ENCODE measurements at places on chromosomes 6 and 20.

DNA sequence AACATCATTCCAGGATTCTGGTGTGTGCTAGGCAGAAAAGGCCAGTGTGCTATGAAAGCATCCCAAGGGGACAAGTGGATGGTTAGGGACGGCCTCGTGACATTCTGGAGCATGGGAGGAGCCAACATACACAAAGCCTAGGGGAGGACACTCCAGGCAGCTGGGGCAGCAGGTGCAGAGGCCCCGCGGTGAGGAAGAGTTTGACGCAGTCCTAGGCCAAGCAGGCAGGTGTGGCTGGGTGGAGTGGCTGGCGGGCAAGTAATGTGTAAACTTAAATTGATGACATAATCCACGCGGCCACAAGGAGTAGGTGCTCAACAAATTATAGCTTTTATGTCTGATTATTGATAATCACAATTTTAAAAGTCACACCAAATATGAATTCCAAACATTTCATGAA is 93.6 kb downstream of the TMEM242 start:
- no peak for DNase-seq

DNA sequence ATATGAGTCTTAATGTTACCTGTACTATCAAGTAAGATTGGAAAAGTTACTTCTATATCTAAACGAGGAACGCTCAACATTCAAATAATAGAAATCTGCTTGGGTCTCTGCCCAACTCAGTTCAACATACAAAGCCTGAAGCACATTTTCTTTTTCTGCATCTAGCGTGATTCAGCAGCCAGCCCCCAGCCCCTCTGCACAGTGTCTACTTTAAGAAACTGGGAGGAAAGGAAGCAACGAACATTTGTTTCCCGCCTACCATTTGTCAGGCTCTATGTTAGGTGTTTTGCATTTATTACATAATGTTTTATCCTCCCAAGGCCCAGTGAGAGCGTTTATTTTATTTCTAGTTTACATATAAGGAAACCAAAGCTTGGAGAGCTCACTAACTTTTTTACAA is 17.3 kb downstream of the PHACTR1 start:
- no peak for DNase-seq

DNA sequence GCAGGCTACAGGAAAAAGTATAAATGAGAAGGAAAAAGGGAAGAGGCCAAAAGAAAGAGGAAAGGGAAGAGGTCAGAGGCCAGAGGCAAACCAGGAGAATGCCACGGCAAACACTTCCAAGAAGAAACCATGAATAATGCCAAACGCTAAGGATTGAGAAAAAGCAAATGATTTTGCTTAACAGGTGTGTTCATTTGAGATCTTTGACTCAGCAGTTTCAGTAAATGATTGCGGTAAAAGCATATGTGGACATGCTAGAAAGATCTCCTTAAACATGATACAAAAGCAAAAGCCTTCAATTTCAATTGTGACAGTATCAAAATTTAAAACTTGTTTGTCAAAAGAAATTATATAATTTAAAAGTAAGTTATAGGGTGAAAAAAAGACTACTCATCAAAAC is 70.6 kb downstream of the UBE3D start:
- no peak for DNase-seq

- DNase-seq, result peak; percentile 67
Measured at GRCh38 chr20:48826883-48827771, 672 bp downstream of the PREX1 start.

DNA sequence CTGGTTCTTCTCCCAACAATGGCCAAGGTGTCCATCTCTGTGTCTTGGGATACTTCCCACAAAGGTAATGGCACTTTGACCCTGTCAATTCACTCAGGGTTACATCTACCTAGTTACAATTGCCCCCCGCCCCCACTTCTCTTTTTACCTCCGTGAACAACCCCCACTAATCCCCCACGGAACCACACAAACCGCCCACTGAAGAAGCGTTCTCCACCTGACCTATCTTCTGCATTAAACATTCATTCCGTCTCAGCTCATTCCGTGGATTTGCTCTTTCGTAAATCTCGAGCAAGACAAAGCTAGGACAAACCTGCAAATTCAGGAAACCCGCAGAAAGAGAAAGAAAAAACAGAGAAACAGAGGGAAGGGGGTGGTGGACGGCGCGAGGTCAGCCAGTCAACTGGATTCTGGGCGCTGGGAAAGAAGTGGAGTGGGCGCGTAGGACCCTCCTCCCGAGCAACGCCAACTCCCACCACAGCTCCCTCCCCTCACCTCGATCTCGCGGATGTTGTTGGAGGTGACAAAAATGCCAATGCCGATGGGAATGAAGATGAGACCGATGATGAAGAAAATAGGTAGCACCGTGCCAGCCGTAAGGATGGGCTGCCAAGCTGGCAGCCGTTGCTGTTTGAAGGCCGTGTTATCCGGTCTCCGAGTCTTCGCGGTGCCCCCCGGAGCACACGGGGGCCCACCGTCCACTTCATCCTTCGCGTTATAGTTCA is 523 bp downstream of the TMEM30A start:
- DNase-seq, result no peak

DNA sequence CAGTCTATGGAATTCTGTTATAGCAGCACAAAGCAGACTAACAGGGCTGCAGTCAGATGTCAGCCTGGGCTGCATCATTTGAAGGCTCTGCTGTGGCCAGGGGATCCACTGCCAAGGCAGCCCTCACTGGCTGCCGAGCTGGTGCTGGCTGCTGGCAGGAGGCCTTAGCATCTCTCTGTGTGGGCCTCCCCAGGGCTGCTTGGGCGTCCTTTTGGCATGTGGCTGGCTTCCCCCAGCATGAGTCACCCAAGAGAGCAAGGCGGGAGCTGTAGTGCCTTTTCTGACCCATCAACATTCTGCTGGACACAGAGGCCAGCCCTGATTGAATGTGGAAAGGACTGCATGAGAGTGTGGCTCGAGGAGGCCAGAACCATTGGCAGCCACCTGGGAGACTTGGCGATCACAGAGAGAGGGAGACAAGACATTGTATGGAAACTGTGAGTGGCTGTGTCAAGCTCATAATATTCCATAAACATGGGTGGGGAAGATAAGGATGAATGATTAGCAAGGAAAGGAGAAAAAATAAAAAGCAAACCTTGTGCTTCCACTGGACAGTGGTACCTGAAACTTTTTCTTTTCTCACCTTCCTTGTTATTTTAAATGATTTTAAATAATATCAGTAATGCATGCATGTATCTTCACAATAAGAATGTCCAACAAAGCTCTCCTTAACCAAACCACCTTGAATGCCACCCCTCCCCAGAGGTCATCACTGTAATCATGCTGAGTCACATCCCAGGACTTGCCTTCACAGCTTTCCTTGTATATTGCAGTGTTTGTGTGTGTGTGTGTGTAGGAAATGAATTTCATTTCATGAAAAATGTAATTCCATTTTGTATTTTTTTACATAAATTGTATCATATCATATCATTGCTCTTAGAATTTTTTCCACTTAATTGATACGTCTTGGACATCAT is 55.0 kb upstream of the VSX1 start:
- no peak for DNase-seq

DNA sequence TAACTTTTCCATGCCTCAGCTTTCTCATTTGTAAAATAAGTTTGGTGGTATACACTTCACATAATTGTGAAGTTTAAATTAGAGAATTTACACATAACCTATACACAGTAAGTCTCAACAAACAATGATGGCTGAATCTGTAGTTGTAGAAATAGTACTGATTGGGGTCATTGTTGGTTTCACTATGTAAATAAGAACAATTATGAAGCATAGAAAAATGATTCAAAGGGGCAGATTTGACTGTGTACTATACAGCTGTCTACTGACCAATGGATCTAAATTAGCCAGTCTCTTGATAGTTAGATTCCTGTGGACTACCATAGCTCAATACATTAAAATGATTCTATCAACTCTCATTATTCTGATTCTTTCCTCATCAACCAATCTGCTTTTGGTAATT is 181.1 kb upstream of the STXBP5 start:
- no peak for DNase-seq

DNA sequence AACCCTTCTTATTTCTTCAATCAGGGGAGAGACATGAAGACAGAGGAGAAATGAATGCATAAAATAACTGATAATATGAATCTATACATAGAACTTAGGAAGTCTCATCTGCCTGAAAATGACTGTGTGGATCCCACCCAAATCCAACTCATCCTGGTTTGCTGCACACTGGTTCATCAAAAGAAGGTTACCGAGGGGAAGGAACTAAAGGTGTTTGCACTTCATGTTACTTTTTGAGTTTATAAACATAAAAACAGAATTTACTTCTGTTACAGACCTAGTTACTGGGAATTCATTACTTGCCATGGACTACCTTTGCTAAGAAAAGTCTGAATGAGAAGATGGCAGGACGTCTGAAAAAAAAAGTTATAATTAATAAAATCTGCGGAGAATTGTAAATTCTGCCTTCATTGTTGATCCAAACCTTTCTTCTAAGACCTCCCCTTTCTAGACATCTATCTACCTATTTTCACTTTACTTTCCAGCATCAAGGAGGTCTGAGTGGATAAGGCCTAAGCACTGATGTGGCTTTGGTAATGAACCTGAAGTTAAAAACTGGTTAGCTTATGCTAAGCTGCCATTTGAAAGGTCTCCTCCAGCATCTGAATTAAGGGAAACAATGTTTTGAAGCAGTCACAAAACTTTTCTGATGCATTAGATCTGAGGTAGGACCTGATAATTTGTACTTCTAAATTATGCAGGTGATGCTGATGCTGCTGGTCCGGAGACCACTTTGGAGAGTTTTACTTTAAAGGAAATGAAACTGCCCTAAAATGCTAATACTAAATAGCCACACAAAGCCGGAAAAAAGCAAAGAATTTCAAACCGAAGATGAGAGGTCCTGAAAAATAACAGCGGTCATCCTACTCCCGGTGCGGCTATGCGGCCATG is 84.0 kb downstream of the HFE start:
- no peak for DNase-seq

- DNase-seq, result no peak
Measured at GRCh38 chr6:19655744-19656143, 181.4 kb upstream of the ID4 start.

DNA sequence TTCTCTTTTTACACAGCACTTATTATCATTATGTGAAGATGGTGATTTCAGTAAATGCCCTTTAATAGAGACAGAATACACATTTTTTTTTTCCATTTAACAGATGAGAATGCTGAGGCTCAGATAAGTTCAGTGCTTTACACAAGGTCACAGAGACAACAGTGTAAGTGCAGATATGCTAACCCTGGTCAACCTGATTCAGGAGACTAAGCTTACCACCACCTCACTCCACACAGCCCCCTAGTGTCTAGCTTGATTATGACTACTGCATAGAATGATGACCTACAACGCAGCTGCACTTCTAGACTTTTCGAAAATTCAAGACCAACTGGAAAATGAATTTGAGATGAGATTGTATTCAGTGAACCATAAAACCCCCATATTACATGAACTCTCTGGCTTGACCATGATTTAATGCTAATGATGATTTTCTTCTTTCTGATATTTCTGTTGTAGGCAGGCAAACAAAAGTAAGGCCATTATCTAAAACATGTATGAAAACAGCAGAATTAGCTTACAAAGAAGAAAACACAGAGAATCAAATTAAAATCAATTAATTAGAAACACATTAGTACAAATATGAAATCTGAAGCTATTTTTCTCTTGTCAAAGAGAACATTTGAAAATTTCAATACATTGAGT is 212.1 kb upstream of the PHACTR1 start:
- DNase-seq, result no peak

DNA sequence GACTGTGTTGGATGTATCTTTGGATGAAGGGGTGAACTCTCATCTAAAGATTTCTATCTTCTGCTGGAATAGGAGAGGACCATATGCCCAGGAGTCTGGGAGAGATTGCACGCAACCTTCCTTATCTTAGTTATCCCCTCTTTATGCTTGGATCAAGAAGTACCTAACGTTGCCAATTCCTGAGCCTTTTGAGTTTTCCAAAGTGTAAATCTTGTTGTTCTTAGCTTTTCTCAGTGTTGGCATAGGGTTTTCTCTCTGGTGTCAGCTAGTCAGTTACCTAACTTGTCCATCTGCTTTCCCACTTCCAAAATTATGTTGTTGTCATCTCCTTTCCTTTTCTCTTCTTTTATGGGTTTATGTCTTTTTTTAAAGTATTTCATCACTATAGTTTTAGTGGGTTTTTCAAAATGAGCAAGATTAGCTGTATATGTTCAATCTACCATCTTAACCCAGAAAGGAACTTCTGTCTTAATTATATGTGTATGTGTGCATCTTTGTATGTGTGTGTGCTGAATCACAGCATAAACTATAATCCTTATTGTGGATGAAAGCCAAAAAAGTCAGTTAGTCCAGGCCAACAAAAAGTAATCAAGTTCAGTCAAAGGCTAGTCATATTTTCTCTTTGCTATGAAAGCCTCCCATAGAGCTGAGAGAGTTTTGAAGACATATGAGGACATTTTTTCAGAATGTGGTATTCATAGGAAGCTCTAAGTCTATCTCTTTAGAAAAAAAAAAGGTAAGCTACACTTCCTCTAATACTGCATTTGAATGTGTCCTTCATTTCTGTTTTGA is 72.1 kb downstream of the KHDC1L start:
- no peak for DNase-seq

- DNase-seq, result no peak
Measured at GRCh38 chr6:150263765-150264404, 104.9 kb upstream of the IYD start.

DNA sequence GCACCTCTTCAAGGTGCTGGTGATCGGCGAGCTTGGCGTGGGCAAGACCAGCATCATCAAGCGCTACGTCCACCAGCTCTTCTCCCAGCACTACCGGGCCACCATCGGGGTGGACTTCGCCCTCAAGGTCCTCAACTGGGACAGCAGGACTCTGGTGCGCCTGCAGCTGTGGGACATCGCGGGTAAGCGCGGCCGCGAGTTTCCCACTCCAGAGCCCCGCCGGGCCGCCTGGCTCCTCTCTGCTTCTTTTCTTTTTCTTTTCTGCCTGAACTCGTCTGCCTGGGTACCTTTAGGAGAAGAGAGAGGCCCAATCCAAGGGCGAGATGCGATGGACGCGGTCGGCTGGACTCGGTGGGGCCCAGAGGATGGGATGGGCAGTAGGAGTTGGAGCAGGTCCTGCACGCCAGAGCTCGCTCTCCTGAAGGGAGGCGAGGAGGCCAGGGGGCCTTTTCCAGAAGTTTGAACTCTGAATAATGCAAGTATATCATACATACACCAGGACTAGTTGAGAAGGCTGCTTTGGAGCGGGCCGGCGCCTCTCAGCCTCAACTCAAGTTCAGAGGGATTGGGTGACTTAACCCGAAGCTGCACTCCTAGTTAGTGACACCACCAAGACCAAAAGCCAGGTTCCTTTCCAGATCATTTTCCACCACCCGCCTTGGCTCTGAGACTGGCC is 445 bp downstream of the RAB32 start:
- DNase-seq, result peak; percentile 71

- no peak for DNase-seq
Measured at GRCh38 chr6:111480988-111481822, 1.8 kb downstream of the REV3L start.

Data from sciatic nerve (tissue), 2 donors.